ENCODE measurements at places on chromosomes 1 and 21. TPM values are rescaled to one million over a fixed set of nuclear protein-coding genes. Genes with fewer than 3 reads are reported as not detected.

The COL8A2 gene
- 3.3 TPM for total RNA-seq

The RAB42 gene
- not detected for total RNA-seq

The OLFML2B gene
- total RNA-seq = not detected

DNA sequence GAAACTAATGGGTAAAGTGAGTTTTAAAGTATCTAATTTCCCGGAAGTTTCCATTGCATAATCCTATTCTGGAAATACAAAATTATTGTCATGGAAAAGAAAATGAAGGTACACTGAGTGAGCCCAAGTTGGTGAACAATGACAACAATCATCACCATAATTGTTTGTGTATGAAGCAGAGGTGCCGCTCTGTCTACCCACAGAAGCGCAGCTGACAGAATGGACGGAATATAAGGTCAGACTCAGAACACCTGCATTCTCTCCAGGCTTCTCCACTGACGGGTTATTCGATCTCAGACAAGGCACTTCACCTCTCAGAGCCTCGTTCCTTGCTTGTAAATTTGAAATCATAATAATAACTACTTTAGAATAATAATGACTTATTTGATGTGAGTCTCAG, 99.1 kb upstream of the NGF start:
- DNase-seq = no peak

- DNase-seq = no peak
Observed at GRCh38 chr1:21287905-21288514, 2.3 kb downstream of the ECE1 start.

DNA sequence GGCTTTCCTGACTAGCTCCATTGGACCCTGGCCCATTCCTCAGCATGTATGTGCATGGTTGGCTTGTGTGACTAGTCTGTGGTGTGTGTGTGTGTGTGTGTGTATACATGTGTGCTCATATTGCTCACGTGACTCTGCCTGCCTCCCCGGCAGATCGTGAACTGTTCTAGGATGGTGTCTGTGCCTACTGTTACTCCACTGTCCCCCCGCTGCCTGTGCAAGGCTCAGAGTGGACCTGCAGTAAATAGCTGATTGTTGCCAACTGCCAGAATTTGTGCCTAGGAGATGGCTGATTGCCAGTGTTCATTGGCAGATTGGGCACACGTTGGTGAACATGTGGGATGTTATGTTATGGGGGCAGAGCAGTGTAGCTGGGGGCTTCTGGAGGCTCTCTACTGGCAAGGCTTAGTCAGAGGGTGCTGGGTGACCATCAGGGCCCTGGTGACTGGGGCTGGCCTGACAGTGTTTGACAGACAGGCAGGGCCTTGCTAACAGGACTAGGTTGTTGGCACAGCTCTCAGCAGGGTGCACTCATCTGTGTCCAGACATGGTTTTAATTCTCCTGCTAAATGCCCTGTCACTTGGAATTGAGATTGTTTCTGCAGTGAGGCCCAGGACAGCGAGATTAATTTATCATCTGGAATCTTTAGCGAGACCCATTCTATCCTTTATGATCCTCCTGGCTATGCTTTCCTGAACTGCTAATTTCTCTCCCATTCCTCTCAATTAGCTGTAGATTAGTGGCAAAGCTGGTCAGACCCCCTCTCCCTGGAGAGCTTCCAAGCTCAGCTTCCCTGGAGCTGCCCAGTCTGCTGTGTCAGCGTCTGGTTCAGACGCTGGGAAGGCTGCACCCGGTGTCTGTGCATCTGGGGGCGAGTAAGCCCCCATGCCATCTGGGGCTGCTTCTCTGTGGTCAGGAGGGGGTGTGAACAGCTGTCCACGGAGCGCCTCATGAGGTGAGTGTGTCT, 20.8 kb downstream of the SLC6A17 start:
- DNase-seq = no peak

DNA sequence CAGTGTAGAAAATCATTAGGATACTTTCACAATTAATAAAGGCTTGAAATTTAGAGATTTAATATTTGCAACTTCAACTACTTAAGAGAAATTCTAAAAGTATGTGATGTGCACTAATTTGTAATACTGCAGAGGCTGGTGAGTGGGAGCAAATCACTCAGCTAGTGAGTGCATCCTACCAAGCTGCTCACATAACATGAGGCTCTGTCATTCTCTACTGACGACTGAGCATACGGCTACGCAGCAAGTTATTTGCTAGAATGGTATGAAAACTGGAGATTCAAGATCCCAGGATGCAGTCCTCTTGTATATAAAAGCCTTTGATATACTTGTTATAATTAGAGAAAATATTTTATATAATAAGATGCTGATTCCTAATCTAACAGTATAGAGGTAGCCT, 90.1 kb downstream of the ATP1B1 start:
- no peak for DNase-seq

All from bronchial epithelial cell (primary cell).